NCI-H187 (cell line): ENCODE measurements at places on chromosomes 6 and 20.
A peak's percentile ranks its signal among the peaks of the same experiment; 100 is the strongest.

- DNase-seq, result peak; percentile 22
These were observed 194.8 kb downstream of the COL9A1 start for GRCh38 chr6:70107852-70108629.

DNA sequence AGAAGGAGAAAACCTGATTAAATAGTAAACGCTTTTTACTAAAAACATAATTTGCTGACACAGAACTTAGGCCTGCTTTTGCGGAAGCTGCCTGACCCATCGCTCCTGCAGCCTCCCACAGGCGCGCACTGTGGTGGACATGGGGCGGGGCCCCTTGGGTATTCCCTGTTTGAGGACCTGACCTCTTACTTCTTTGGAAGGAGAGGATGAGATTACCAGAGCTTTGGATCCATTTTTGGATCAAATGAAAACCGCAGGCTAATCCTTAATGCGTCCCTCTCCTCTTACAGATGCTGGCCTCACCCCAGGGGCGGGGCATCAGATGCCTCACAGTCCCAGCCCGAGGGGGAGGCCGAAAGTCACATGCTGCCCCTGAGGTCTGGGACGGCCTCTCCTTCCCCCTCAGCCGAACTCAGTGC lies 151.0 kb downstream of the SCML4 start:
- DNase-seq, result peak; percentile 22

DNA sequence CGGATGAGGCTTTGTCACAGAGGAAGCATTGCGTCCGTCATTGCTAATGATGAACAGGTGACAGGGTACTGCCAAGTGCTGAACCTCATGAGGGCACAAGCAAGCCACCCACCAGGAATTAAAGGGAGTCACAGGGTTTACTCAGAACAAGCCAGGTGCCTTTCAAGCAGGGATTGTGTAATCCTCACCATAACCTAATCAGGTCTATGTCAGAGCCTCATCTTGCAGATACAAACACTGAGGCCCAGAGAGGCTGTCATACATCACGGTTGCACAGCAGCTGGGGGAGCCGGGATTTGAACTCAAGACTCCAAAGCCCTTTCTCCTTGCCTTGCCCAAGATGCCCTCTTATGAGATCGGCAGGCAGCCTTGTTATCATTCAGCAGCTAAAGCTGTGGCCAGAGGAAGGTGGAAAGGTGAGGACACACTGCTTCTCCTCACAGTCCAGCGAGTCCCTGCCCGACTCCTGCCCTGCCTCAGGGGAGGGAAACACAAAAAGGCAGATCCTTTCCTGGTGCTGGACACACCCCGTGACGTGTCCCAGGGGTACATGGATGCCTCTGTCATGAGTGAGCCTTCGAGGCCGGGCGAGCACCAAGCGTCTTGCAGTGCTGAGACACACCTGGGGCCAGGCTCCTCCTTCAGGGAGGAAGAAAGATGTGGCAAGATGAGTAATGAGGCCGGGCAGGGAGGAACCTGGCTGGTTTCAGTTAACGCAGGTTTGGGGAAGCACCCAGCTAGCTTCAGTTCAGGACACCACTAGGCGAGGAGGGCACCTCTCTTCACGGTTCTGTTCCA lies 214.9 kb downstream of the LY86 start:
- DNase-seq, result no peak

DNA sequence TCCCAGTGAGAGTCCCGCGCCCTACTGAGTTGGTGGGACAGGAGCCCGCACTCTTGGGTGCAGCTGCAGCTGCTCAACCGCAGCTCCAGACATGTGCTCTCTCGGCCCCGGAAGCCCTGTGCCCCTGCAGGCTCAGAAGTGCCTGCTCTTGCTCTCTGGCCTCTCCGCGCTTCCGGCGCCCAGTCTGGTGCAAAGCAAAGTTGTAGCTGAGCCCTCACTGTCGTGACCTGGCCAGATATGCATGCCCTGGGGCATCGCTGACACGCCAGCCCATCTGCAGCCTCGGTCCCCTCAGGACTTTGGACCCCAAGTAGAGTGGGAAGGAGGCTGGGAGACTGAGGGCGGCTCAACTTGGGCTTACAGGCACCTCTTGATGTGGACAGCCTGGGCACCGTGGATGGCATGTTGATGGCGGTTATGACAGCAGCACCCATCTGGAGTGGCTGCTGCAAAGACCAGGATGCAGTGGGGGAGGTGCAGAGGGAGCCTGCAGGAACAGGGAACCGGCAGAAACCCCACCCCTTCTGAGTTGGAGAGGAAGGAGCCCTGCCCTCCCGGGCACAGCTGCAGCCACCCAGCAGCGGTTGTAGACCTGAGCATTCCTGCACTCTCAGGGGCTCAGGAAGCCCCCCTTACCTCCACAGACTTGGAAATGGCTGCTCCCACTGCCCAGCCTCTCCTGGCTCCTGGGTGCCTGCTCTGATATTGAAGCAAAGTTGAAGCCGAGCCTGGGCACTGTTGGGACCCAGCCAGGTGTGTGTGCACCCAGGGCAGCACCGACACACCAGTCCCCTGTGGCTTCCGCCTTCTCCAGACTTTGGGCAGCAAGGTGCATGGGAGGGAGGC lies 462.6 kb downstream of the TBC1D32 start:
- no peak for DNase-seq

GRCh38 chr20:44028868-44029847 lies 114.5 kb downstream of the TOX2 start:
- no peak for DNase-seq

GRCh38 chr6:154590756-154591155 lies 80.3 kb upstream of the CNKSR3 start:
- DNase-seq, result peak; percentile 75

GRCh38 chr20:56322681-56323080 lies 36.1 kb upstream of the FAM210B start:
- no peak for DNase-seq

DNA sequence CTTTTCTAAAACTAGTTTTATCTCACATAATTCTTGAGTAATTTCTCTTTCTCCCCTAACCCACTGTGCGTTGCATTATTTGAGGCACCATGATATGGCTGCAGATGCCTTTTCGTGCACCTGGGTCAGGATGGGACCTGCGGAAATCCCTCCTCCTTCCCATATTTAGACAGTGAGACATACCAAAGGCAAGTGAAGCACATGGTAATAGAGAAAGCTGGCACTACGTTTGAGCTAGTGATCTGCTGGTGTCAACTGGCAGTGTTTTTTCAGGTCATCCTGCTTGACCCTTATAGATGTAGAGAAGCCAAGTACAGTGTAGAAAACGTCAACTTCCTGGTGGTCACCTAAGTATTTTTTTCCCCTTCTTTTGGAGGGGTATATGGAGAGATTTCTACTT lies 71.7 kb downstream of the FOXO3 start:
- no peak for DNase-seq

- DNase-seq, result no peak
These were observed 138.2 kb downstream of the PHACTR3 start for GRCh38 chr20:59742351-59743095.

DNA sequence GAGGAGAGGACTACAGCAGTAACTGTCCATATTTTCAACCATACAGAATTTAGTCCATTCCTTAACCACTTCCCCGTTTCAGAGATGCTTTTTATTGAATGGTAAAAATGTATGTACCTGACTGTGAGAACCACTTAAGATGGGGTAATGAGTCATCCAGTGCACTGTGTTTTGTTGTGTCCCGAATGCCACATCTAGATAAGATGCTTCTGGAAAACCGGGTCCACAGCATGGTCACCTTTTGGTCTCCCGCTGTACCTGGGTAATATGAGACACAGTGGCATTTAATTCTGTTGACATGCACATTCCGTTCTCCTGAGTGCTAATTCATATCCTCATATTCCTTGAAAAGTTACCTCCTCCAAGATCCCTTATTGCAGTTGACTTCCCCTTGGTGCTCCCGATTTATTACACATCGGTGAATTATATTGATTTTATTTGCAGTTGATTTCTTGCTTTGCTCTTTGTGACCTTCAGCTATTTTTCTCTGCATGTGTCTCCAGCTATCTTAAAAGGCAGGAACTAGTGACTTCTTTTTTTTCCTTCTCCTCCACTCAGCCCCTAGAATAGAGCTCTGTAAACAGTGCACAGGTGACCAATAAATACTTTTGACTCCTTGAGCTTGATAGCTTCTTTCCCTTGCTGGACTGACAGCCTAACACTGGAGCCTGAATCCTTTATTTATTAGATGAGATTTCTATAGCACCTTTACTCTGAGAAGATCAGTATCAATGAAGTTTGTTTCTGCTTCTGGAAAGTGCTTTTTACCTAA lies 314.6 kb downstream of the ZFAND3 start:
- DNase-seq, result no peak

- DNase-seq, result no peak
These were observed 168.2 kb downstream of the THBS2 start for GRCh38 chr6:169085466-169085865.

DNA sequence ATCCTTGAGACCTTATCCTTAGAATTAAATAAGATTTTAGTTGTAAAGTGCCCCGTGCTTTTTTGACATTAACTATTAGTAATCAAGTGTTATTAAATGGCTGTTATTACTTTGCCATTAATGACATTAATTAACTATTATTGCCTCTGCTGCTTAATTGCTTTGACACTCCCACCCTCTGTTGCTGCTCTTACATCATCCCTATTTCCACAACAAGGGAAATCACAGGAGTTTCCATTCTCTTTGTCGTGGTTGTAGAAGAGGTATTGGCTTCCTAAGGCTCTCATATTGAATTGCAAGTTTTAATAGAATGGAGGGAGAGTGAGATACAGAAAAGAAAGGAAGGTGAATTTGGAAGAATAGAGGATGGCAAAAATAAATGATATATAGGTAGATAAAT lies 545.8 kb downstream of the MMUT start:
- DNase-seq, result no peak

GRCh38 chr6:73565767-73566485 lies 45.1 kb upstream of the EEF1A1 start:
- DNase-seq, result no peak

GRCh38 chr6:25050356-25050755 lies 114.6 kb upstream of the RIPOR2 start:
- DNase-seq, result no peak

GRCh38 chr6:16305788-16306187 lies 67.4 kb downstream of the GMPR start:
- no peak for DNase-seq

DNA sequence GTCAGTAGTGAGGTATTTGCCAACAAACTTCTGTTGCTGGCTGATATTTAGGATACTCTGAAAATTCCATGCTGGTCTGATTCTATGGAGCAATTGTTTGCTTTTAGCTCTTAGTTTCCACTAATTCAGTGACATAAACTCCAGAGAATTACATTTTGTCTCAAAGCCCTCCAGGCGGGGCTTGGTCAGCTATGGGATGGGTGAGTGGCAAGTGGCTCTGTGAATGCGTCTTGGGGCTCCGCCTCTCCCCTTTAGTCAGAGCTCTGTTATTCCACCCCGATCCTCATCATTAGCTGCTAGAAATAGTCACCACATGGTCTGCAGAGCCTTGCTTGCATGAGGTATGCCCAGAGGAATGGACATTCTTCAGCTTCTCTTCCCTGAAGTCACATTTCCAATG lies 540.6 kb downstream of the QKI start:
- DNase-seq, result no peak

DNA sequence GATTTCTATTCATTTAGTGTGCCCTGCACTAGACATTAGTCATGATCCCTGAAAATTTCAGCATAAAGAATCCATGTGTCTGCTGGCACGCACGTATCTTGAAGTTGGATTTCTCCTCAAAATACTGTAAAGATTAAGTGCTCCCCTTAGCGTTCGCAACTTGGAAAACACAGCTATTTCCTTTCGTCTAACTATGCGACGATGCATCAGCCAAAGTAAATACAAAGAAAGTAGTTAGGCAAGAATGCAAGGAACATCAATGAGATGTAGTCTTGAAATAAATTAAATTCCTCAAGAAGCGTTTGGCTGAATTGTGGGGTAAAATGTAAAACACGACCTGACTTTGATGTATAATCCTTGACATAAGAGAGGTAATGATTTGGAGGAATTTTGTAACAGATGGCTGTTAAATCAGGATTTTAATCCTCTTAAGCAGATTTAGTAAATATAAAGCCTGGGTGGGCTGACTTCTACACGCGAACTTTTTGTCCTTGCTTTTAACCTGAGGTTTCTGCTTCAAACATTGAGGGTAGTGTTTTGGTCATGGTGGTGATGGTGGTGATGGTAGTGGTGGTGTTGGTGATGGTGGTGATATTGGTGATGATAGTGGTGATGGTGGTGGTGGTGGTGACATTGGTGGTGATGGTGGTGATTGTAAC lies 88.2 kb downstream of the FOXF2 start:
- DNase-seq, result no peak

- DNase-seq, result no peak
These were observed 161.0 kb downstream of the BACH2 start for GRCh38 chr6:90135667-90136066.

DNA sequence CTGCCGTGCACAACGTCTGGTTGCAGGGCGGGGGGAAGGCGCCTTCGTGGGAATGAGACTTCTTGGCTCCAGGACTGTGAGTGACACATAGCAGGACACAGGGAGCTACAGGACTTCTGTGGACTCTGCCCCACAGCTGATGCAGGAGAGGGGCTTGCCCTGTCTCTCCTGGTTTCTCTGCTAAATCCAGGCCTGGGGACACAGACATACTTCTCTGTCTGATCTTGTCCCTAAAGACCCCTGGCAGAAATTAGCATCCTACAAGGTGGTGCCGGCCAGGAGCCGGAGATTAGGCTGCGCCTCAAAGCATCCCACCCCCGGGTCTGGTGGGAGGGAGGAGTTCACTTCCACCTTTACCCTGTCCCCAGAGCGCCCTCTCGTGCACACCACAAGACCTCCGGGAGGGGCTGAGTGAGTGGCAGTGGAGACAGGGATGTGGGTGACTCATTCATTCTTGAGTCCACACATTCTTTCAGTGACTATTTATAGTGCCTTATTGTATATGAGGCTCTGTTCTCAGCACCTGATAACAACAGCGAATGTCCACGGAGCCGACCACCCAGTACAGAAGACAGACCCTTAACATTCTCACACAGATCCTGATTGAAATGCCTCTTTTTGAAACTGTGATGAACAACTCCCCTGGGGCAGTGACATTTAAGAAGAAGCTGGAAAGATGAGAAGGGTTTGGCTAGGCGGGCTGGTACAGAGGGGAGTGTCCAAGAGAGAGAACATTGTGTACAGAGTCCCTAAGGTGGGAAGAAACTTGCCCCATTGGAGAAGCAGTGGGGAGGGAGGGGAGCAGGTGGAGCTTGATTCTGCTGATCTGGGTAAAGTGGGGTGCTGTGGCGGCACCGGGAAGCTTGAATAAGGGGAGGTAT lies 39.0 kb downstream of the GMPR start:
- DNase-seq, result no peak

DNA sequence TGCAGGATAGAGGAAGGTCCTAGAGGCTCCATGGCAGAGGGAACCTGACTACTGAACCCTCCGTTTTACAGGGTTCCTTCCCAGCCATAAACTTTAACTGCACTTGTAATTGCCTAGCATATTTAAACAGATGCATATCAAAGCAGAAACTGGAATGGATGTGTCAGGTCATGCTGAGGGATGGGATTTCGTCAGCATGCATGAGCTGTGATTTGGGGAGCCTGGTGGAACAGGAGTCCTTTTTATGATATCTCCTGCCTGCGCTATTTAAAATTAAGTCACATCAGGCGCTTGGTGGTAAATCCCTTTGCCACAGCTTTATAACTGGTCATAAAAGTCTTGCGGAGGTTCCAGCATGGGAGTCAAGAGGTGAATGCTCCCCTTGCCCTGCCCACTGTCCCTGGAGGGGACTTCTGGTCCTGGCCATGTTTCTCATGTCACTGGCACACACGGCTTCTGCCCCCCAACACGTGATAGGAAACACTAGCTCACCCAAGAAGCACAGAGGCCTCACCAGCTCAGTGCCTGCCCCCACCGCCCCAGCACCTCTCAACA lies 26.0 kb upstream of the PCMTD2 start:
- no peak for DNase-seq

- DNase-seq, result no peak
These were observed 29.7 kb downstream of the TAF8 start for GRCh38 chr6:42079941-42080464.
